ENCODE measurements at places on chromosomes 12 and 14. TPM values are rescaled to one million over a fixed set of nuclear protein-coding genes. Genes with fewer than 3 reads are reported as not detected.

- DNase-seq = no peak
Measured at GRCh38 chr12:31406345-31406744, 80.4 kb upstream of the SINHCAF start.

- DNase-seq = peak; percentile 62
Measured at GRCh38 chr12:111405859-111406473, at the start of gene SH2B3. Gene SH2B3, plus strand, starts transcription at chr12:111405923. Its CDS starts 12,223 bp downstream, at chr12:111418146.

GRCh38 chr12:76554405-76555230, 5.0 kb downstream of the OSBPL8 start:
- DNase-seq = no peak

GRCh38 chr12:1044199-1044598, 53.2 kb downstream of the ERC1 start:
- DNase-seq = no peak

DNA sequence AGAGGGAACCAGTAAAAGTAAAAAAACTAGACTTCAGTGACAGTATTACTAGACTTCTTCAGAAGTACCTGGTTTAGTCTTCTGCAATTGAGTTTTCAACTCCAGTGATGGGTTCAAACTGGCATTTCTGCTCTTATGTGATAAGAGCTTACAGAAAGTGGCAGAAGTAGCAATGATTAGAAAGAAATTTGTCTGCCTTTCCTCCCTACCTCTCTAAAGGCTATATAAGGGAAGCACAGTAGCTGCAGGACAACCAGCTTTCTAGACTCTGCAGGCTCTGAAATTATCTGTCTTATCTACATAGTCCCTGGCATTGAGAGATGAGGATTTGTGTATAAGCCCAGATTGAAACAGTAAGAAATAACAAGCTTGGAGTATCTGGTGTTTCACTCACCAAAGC, 107.5 kb downstream of the DAAM1 start:
- DNase-seq = no peak

DNA sequence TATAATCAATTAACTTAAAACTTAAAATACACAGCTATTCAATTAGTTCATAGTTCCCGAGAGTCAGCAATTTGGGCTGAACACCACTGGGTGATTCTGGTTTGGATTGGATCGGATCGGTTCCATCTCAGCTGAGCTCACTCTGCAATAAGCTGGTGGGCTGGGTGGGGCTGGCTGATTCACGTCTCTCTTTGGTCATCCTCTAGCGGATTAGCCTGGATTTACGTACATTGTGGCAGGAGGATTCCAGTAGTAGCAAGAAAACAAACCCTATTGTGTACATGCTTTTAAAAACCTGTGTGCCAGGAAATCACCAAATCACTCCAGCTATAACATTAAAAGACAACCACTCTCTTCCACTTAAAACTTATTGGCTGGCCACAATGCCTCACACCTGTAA, 3.2 kb upstream of the CLEC4C start:
- no peak for DNase-seq

SERPINA4 gene
- not detected for polyA plus RNA-seq

RASSF8 gene
- 5.3 TPM for polyA plus RNA-seq

AHNAK2 gene
- 46.5 TPM for polyA plus RNA-seq

Data from A549 (cell line).